Left lobe of liver (tissue), 2 donors: ENCODE measurements at places on chromosomes 6 and 20.
A peak's percentile ranks its signal among the peaks of the same experiment; 100 is the strongest.

DNA sequence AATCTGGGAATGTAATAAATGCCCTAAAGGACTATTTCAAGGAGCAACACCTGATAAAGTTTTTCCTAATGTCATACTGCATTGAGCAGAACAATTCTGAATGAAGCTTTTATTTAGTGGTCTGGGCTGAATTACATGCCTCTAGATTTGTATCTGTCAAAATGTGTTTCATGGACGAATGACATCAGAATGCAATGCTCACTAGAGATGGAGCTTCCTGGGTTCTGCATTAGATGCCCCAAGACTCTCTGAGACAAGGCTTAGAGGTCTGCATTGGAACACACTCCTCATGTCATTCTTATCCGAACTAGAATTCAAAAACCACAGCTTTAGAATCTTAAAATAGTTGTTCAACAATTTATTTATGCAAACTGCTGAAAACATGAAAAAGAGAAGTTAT, 62.0 kb downstream of the SYNE1 start:
- DNase-seq, result no peak

DNA sequence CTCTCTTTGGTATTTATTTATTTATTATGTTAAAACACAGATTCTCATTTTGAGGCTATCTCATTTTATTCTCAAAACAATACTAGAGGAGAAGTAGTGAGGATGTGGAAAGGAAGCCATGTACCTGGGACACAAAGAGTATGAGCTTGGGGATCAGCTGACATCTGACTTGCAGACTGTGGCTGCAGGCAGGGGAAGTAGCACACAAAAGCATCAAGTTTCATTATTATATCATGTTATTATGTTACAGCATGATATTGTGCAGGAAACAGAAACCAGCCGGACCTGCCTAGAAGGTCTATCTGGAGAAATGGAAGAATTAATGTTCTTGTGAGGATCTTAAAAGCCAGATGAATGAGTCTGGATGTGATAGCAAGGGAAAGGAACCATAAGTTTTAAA, 248.2 kb downstream of the KHDC1L start:
- DNase-seq, result no peak

DNA sequence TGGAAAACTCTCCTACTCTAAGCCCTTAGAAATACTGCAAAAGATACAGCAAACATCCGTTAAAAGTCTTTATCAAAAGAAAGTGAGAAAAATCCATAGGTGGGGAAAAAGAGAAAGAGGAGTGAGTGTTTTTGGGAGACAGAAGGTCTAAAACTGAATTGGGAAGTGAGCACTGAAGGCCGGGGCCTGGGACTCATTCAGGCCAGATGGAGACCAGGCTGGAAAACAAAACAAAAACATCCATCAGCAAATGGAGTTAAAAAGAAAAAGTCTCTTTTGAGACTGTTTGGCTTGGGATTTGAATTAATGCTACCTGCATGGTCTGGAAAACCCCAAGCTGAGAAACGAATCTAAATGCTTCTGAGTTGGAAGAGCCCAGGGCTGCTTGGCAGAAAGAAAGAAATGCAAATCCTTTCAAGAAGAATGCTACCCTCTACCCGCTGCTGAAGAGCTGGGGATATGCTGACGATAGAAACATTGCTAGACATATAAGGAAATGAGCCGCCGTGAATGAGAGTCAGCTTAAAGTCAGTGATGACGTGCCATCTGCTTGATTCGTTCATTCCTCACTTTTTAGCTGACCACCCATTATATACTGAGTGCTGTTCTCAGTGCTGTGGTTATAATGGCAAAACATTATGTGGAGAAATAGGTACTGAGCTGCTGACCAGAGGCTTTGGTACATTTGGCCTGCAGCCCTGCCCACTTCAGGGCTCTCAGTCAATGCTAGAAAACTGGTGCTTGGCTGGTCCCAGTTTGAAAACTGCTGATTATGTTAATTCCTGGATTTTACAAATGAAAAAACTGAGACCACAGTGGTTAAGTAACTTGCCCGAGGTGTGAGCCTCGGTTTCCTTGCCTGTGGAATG, 28.0 kb upstream of the TULP4 start:
- DNase-seq, result no peak

GRCh38 chr20:17882834-17883591, 85.6 kb downstream of the SNX5 start:
- no peak for DNase-seq

DNA sequence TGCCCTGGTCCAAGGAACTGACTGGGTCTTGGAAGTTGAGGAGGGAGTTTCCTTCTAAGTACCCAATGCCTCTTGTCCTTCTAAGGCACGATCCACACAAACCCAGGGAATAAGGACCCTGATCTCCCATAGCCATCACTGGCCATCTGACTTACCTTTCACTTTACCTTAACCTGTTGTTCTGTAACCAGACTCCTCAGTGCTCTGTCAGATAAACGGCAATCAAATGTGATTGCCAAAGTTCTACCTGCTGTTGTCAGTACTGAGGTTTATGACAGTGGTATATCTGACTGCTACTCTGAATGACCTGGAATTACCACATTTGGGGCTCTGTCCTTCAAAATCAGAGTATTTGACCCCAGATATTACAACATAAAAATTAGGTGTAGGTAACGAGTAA, 49.8 kb downstream of the HMGN3 start:
- no peak for DNase-seq

- no peak for DNase-seq
Measured at GRCh38 chr6:165986914-165987482, 180.7 kb downstream of the TBXT start.

DNA sequence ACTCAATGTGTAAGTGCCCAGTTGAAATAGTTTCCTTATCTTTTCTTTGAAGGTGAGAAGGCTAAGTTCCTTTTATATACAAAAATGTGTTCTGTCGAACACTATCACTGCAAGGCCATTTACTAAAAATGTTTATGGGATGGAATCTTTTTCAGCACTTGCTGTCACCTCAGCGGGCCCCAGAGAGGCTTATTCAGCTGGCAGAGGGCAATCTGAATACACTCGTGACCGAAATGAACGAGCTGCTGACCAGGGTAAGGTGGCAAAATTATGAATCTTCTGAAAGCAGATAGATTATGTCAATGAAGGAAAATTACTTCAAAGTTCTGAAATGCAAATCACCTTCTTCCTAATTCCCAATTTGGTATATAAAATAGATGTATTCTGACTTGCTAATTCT, 340.2 kb downstream of the ARHGAP18 start:
- DNase-seq, result no peak

DNA sequence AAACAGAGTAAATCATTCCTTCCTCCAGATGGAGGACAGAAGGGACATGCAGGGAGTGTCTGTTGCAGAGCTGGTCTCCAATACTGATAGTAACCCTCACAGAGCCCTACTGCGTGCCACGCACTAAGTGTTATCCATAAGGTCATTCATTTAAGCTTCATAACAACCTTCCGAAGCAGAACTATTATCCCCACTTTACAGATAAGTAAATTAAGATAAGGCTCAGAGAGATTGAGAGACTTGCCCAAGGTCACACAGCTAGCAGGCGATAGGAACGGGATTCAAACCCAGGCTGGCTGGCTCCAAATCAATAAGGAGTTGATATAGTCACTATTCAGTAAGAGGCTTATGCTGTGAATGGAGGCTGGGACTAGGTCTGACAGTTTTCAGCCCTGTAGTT, 30.6 kb downstream of the CPNE5 start:
- DNase-seq, result no peak

GRCh38 chr6:149922642-149923326, at the start of gene RAET1G:
Gene RAET1G, minus strand, starts transcription at chr6:149923121. Its CDS starts 111 bp downstream, at chr6:149923010.
- peak; percentile 84 for DNase-seq

GRCh38 chr6:6002848-6003620, 3.7 kb downstream of the NRN1 start:
- no peak for DNase-seq

DNA sequence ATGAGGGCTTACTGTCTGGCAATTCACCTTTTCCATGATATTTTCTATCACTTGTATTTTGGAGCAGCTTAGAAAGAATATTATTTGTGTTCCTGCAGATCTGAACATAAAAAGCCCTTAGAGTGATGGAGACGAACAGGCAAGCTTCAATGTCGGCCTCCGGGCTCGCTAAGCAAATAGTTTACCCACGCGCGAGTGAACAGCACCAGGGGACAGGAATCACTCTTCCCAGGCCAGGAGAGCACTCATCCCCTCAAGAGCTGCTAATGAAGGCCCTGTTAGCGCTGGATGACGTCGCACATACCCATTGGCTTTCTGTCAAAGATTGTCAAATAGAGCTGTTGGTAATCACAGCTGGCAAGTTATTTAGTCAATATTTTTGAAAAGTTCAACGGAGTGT, 395.7 kb downstream of the ZFAND3 start:
- DNase-seq, result no peak

DNA sequence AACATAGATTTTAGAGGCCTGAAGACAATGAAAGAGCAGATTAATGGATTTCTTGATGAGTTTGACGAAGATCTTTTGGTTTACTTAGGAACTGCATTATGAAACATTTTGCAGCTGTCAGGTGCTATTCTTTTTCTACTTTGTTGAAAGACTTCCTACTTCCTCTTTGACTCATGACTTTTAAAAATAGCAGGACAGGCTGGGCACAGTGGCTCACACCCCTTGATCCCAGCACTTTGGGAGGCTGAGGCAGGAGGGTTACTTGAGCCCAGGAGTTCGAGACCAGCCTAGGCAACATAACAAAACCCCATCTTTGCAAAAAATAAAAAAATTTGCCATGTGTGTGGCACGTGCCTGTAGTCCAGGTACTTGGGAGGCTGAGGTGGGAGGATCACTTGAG, 52.0 kb downstream of the ITCH start:
- DNase-seq, result no peak

DNA sequence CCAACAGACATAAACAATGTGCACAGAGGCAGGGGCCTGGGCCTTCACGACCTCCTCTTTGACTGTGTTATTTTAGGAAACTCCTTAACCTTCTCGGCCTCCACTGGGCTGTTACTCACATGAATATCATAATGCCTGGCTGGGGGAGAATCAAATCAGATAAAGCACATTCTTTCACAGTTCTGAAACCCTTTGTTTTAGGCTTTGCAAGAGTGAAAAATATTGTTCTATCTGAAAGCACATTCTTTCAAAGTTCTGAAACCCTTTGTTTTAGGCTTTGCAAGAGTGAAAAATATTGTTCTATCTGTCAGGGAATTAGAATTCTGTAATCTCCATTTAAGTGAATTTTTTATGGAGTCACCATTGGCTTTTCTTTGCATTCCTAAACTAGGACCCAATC, 50.7 kb upstream of the SYNDIG1 start:
- no peak for DNase-seq

GRCh38 chr6:18276610-18277236, 12.4 kb upstream of the DEK start:
- no peak for DNase-seq

DNA sequence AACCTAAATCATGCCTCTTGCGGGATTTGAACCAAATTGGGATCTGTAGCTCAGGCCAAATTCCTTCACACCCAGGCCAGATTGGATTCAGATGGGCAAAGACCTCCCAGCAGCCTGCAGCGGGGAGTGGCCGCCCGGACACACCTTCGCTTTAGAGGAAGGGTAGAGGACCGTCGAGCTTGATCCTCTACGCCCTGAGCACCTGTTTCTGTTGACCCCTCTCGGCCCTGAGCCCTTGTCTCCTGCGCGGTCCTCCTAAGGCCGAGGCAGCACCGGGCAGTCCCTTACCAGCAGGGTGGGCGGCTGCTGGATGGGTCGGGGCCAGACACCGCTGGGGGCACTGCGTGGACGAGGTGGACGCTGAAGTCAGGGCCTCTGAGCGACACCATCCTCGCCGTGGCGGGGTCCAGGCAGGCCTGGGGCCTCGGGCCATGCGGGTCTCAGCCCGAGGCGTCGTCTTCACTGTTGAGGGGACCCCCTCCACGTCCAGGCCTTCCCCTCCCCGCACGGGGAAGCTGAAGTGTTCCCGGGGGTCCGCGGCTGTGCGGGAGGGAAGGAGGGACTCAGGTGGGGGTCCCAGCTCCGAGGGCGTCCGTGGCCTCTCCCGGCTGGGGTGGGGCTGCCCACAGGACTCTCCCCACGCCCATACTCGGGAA, 114.8 kb downstream of the SMOC2 start:
- DNase-seq, result no peak

DNA sequence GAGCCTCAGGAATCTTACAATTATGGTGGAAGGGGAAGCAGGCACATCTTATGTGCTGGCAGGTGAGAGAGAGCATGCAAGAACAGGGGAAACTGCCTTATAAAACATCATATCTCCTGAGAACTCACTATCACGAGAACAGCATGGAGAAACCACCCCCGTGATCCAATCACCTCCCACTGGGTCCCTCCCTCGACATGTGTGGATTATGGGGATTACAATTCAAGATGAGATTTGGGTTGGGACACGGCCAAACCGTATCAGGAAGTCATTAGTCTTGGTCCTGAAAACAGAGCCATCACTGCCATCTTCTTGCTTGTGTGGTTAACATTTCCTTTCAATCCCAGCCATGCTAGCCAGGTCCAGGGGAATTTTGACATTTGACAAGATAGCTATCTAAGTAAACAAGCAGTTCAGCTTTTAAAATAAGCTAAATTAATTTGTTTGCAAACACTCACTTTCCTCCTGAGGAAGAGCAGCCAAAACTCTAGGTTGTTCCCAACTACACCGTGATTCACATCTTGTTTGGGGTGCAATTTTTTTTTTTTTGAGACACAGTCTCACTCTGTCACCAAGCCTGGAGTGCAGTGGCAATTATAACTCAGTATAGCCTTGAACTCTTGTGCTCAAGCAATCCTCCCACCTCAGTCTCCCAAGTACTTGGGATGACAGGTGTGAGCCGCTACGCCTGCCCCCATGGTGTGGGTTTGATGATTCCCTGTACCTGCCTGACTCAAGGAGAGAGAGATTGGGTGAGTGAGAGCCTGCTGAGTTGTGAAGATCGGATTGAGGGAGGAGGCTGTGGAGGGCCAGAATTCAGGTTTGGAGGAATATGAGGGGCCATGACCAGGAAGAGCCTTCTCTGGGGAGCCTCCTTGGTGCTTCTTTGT, 13.0 kb upstream of the PPP1R14C start:
- DNase-seq, result no peak

- no peak for DNase-seq
Measured at GRCh38 chr20:63273059-63273579, 506 bp downstream of the ARFGAP1 start.

GRCh38 chr6:152669895-152670294, 27.8 kb upstream of the MYCT1 start:
- DNase-seq, result no peak
